AG08396 (cell line): ENCODE measurements at places on chromosomes 7 and 10.

DNA sequence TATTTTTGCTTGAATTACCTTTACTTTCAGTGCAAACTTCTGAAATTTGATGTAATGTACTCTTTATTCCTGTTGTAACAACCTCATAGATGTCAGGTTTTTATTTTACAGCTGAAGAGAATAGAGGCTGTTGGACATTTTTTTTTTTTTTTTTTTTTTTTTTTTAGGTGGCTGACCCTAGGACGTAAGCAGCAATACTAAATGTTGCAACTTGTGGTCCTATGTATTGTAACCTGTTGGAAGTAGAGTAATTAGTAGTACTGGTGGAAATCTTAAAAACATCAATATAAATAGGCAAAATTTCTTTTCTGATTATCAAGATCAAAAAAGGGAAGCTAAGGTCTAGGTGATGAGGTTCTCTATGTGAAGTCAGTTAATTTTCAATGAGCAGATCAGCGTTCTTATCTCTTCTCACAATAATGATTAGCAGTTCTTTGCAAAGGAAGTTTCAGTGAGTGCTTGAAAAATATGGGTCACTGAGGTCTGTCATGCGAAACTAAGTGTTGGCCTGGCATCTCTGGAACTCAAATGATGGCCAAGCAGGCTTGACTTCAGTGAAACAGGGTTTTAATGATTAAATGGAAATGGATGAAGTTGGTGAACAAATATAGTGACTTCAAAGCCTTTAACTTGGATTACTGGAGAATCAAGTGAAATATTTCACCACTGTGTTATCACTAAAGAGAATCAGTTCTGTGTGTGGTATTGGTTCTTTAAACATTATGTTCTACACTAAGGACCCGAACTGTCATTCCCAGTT lies 42.7 kb downstream of the BICC1 start:
- no peak for DNase-seq

DNA sequence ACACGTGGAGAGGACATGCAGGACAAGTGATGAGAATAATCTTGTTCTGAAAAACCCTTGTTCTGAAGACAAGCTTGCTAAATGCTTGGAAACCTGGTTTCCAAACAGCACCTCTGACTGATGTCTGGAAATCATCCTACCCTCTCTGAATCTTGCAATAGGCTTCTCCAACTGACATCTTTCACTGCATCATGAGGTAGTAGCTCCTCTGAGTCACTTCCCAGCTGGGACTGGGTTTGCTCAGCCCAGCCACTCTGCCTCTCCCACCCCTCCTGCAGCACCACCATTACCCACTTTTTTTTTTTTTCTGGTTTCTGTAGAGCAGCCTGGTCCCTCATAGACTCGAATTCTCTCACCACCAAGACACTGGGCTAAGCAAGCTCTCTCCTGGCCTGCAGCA lies 919.8 kb downstream of the GRID1 start:
- no peak for DNase-seq

DNA sequence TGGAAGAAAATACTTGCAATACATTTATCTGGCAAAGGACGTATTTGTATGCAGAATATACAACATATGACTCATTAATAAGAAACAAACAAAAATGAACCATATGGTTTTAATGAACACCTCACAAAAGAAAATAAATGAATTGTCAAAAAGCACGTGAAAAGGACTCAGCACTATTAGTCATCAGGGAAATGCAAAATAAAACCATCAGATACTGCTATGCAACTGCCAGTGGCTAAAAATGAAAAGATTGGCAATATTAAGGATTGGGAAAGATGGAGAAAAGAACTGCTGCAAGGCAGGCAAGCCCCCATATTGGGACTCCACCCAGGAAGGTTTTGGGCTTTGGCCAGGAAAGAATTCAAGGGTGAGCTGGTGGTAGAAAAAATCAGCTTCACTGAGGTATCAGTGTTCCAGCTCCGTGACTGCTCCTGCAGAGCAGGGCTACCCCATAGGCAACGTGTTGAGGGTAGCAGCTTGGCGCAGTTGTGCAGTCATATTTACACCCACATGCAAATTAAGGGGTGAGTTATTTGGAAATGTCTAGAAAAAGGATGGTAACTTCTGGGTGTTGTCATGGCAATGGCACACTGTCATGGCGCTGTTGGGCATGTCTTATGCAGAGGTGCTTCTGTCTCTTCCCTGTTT lies 72.7 kb downstream of the CUBN start:
- DNase-seq: no peak

- DNase-seq: no peak
Observed at GRCh38 chr7:157138101-157138423, 664 bp upstream of the UBE3C start.

DNA sequence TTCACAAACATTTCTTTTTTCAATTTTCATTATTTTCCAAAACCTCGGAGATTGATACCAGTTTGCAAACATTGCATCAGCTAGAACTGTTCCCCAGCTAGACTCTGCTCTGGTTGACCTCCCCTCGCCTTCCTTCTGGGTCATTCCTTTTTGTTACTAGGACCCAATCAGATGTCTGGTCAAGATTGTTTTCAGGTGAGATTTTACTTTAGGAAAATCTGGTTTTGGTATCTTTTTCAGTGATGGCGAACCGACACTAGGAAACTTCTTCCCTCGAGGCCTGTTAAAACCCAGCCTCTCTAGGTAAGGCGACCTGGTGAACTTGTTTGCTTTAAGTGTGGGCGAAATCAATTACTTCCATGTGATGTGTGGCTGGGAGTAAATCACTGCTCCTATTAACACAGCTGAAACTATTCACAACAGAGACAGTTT lies 8.4 kb downstream of the PROSER2 start:
- no peak for DNase-seq

DNA sequence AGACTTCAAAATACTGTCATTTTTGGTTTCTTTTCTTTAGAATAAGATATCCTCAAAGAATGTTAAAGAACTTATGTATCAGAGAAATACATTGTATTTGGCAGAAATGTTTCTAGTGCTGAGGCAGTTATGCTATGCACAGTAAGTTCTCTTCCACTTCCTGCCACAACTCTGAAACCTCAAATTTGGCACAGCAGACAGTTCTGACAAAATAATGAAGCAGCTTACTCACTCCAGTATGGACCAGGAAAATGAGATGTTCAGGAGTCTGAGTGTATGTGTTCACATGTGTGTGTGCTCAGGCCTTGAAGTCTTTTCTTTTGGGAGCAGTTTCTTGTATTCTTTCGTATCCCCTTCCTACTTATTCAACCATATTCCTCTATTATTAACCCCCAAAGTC lies 197.0 kb upstream of the AGK start:
- no peak for DNase-seq

DNA sequence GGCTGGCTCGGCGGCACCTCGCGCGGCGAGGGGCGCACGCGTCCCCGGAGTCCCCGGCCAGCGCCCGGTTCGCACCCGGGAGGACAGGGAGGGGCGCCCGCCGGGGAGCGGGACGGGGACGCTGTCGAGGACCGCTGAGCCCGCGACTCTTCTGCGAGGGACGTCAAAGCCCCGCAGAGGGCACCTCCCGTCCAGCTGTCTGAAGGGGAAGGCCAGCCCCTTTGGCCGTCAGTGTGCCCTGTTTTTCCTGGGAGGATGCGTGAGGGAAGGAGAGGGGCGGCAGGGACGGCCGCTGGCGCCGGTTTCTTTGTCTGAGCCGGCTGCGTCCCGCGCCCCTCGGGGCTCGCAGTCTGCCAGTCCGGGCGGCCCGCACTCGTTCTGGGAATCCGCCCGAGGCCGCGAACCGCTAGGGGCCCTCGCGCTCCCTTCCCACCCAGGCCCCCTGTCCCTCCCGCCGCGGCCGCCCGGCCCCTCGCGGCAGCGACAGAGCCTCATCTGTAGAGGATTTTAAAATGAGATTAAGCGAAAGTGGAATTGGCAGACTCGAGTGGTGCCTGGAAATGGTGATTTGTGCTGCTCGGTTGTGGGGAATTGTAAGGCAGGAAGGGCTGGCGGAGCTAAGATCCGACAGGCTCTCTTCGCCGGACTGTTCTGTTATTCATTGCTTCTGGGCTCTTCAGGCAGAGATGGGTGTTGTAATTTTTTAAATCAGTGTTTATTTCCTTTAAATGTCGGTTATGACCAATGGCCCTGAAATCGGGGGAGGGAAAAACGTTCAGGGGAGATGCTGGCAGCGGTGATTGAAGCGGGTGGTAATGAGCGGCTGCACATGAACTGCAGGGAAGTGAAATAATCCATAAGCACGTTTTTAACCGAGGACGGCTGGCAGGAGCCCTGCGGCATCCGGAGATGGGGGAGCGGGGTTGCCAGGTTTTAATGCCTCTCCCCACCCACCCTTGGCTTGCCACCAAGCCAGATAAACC lies 618 bp upstream of the RELN start:
- DNase-seq: peak; percentile 36

- DNase-seq: no peak
Observed at GRCh38 chr7:26151096-26151495, 902 bp upstream of the NFE2L3 start.

GRCh38 chr10:46018453-46019176 lies 11.8 kb downstream of the NCOA4 start:
- DNase-seq: no peak

- DNase-seq: no peak
Observed at GRCh38 chr7:83799333-83799732, 150.4 kb upstream of the SEMA3E start.

DNA sequence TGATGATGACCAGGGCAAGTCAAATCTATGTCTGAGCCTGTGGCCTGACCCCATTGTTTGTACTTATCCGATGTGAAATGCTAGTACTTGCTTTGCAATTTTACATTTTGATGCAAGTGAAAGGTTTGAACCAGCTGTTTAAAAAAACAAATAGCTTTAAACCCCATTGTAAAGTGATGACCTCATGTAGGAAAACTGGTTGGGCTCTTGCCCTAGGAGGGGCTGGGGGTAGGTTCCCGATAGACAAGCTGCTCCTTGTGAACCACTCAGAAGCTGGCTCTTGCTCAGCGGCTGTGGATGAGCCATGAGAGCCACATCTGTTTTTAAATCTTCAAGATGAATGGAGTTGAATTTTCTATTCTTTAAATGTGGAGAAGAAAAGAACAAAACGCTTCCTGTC lies 185.3 kb downstream of the WDR11 start:
- DNase-seq: no peak

- DNase-seq: no peak
Observed at GRCh38 chr7:55983537-55983936, 19.2 kb downstream of the NIPSNAP2 start.

DNA sequence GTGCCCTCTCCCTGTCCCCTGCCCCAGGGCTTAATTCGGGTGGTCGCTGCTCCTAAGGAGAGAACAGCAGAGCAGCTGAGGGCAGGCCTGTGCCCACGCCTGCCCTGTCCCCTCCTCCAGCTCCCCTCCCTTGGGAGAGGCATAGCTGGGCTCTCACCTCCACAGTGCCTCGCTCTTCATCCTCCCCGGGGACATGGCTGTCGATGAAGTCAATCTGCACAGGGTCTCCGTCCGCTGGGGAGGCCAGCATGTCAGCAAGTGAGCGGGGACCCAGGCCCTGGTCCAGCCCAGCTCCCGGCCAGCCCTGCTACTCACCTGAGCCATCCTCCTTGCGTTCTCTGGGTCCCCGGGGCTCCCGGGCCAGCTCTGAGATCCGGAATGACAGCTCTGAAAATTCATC lies 3.8 kb upstream of the SAP25 start:
- DNase-seq: no peak

GRCh38 chr7:106059556-106059955 lies 52.6 kb downstream of the SYPL1 start:
- DNase-seq: no peak

DNA sequence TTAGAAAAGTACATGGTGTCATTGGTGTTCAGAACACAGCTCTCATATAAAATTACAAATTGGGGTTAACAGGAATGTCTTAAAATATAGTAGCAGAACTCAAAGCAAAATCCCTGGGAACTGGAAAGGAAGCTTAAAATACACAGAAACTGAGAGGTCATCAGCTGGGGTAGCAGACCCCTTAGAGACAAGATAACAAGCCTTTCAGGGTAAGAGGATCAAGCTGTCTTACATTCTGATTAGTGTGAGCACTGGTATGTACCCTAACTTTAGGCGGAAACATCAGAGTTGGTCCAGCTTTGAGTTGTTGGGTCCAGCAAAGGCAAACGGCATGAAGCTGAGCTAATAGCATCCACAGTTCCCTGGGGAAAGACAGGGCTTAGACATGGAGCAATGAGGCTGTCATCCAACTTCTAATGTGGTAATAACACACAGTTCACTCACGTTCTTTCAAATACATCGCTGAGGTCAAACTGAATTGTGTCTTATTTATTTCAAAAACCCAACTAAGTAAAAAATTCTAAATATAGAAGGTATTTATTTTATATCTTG lies 32.6 kb downstream of the ARHGAP21 start:
- no peak for DNase-seq

GRCh38 chr7:125847055-125847454 lies 917.4 kb upstream of the POT1 start:
- no peak for DNase-seq

DNA sequence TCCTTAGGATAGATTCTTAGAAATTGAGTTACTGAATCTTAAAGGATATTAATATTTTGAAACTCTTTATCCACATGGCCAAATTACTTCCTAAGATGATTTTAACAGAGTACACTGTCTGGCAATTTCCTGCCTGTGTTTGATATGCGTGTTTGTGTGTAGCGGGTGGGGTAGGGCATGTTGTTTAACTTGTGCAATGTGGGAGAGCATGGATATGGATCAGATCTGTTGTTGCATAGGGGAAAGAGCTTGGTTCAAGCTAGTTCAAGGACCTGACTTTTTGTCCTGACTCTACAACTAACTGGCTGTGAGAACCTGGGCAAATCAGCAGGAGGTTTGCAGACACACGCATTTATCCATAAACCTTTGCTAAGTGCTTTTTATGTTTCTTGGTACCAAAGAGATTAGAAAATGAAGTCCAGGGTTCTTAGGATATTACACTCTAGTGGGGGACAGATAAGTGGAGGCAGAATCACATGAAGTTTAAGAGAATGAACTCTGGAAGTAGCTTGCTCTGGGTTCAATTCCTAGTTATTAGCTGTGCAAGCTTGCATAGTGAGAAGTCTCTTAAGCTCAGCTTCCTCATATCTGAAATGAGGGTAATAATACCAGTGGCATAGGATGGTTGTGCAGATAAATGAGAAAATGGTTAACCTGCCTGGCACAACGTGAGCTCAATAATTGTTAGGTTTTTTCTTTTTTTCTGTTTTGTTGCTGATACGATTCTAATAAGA lies 96.3 kb upstream of the PRR15 start:
- DNase-seq: no peak

DNA sequence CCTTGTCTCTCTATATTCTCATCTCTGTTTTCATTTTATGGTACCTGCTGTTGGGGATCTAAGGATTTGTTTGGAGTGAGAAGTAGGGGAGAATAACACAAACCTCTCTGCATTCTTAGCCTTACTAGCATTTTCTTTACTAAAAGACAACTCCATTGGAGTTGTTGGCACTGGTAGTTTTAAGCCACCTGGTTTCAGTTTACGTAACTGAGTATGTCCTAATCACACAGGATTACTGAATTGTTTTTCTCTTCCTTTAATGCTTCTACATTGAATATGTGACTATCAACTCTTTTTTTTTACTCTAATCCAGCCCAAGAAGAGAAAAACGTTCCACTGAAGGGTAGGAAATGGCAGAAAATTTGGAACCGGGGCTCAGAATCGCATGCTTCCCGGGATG lies 30.0 kb upstream of the TRIL start:
- no peak for DNase-seq

- DNase-seq: no peak
Observed at GRCh38 chr10:74738985-74739567, 87.3 kb upstream of the KAT6B start.
